ENCODE measurements at places on chromosomes 13 and 19. TPM values are rescaled to one million over a fixed set of nuclear protein-coding genes. Genes with fewer than 3 reads are reported as not detected.
A peak's percentile ranks its signal among the peaks of the same experiment; 100 is the strongest.

DNA sequence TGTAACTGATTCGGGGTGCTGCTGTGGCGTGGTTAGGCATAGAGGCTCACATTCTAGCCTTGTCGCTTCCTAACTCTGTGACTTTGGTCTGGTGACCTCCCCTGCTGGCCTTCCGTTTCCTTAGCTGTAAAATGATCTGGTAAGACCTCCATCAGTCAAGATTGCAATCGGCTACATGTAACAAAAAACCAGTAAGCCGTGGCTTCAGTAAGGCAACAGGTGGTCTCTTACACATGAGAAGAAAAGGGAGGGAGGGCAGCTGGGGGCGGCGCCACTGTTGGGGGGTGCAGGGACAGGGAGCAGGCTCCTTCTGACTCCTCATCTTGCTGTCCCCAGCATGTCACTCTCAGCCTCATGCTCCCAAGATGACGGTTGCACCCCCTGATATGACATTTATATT, 148.0 kb downstream of the SIPA1L3 start:
- DNase-seq: no peak

DNA sequence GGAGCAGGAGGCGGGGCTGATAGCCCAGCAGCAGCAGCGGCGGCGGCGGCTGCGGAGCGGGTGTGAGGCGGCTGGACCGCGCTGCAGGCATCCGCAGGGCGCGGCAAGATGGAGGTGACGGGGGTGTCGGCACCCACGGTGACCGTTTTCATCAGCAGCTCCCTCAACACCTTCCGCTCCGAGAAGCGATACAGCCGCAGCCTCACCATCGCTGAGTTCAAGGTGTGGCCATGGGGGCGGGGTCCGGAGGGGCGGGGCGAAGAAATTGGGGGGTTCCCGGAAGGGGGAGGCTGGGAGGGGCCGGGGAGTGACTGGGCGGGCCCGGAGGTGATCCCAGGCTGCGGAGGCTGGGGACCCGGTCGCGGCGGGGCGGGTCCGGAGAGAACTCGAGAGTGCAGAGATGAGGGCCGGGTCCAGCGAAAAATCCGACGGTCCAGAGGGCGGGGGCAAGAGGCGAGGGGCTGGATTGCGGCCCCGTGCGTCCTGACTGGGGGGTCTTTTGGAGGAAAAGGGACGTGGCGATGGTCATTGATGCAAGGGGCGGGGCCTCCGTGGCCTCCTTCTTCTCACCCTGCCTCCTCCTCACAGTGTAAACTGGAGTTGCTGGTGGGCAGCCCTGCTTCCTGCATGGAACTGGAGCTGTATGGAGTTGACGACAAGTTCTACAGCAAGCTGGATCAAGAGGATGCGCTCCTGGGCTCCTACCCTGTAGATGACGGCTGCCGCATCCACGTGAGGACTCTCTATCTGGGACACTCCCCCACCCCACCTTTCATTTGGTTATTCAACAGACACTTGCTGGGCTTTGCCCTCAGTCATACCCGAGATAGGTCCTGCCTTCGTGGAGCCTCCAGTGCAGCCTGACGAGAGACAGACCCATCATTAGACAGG, at the start of gene TBCB:
TSS of gene TBCB (plus strand) at position 16 of the 891 bp plus-strand sequence. CDS start at position 109, 93 bp downstream.
- peak; percentile 93 for DNase-seq

PSG7 gene
- total RNA-seq: not detected

- no peak for DNase-seq
These were observed 25.7 kb downstream of the ZNF577 start for GRCh38 chr19:51861870-51862622.

DNA sequence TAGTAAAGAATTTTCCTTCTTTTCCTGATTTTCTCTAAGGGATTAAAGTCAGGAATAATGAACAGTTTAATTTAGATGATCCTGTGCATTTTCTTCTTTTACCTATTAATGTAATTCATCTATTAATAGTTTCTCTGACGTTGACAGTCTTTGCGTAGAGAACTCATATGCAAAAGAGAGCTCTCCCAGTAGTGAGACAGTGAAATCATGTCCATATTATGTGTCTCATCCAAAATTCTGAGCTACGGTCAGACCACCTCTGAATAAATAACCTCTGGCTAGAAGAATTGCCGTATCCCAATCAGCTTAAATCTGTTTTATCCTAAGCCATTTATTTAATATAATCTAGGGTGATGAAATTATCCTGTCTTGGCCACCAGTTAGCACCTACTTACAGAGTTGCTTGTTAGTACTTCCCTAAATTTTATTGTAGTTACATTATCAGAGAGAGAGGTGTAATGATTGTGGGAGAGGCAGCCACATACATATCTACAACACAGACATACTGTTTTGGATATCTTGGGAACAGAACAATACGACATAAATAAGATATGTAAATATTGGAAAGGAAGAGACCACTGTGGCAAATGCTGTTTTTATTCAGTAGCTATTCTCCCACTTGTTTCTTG, 30.7 kb downstream of the PDS5B start:
- DNase-seq: no peak

SPACA4 gene
- not detected for total RNA-seq

POLR2E gene
- 207 TPM for total RNA-seq

- DNase-seq: no peak
These were observed 30.9 kb downstream of the MLLT1 start for GRCh38 chr19:6248844-6249243.

- DNase-seq: peak; percentile 43
These were observed 9.0 kb upstream of the CEBPA start for GRCh38 chr19:33311326-33311682.

C19orf18 gene
- not detected for total RNA-seq

OBI1 gene
- 17.6 TPM for total RNA-seq

ZMYM5 gene
- total RNA-seq: 10.0 TPM

- DNase-seq: peak; percentile 9
These were observed 25.8 kb downstream of the LACC1 start for GRCh38 chr13:43905435-43906031.

FXYD1 gene
- 2.8 TPM for total RNA-seq

- DNase-seq: peak; percentile 16
These were observed at the start of gene CYSLTR2 for GRCh38 chr13:48653472-48653939. Gene CYSLTR2 (plus strand): TSS chr13:48653929. CDS start chr13:48706818, 52,889 bp downstream.

ZC3H4 gene
- 77.1 TPM for total RNA-seq

DNA sequence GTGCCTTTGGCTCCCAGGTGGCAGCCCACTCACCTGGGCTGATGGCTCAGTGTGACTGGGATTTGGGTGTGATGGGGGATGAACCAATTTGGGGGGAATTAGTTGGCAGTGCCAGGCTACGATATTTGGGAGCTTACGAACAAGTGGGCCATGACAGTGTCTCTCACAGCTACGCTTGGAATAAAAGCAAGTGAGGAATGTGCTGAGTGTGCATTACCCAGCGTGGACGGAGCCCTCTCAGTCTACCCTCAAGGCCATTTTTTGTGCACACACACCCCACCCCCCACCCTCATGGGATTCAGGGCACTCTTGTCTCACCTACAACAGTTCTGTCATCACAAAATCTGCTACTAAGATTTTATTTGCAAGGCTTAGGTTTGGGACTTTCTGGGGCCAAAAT, 329.1 kb downstream of the NDFIP2 start:
- DNase-seq: no peak

GRCh38 chr13:85976242-85976641, 177.0 kb upstream of the SLITRK6 start:
- DNase-seq: no peak

SOHLH2 gene
- not detected for total RNA-seq

All from activated CD4-positive, alpha-beta memory T cell treated with anti-CD3 and anti-CD28 coated beads for 36 hours (primary cell).